ENCODE measurements at places on chromosomes 1 and 21.

DNA sequence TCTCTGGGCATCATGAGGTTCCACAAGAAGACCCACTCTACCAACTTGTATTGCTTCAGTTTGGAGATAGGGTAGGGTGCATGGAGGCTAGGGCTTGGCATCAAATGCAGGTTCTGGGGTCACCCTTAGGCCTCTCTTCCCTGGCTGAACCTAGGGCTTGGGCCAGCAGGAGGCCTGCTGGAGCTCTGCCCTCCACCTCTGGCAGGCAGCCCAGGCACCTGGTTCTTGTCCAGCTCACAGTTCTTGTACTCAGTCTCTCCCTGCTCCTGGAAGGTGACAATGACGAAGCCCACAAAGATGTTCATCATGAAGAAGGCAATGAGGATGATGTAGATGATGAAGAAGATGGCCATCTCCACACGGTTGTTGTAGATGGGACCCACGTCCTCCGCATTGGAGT is 37.5 kb upstream of the KIF21B start:
- no peak for DNase-seq

DNA sequence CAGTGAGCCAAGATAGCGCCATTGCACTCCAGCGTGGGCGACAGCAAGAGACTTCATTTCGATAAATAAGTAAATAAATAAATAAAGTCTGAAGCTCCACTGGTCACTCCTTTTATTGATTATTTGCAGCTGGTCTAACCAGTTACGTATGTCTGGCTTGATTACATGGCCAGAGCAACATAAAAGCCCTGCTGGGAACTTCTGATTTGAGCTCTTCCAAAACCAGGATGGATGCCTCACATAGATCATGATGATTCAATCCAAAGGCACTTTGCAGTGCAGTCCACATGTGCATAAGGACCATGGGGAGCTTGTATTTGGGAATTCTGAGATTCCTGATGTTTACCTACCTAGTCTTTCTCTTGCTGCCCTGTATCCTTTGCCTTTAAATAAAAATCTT is 24.0 kb downstream of the NSUN4 start:
- no peak for DNase-seq

- DNase-seq = no peak
These were observed 50.2 kb upstream of the SCCPDH start for GRCh38 chr1:246674049-246674448.

- DNase-seq = no peak
These were observed 116.2 kb downstream of the TGFBR3 start for GRCh38 chr1:91769742-91770141.

GRCh38 chr1:221845650-221846371 is 103.9 kb upstream of the DUSP10 start:
- DNase-seq = no peak

DNA sequence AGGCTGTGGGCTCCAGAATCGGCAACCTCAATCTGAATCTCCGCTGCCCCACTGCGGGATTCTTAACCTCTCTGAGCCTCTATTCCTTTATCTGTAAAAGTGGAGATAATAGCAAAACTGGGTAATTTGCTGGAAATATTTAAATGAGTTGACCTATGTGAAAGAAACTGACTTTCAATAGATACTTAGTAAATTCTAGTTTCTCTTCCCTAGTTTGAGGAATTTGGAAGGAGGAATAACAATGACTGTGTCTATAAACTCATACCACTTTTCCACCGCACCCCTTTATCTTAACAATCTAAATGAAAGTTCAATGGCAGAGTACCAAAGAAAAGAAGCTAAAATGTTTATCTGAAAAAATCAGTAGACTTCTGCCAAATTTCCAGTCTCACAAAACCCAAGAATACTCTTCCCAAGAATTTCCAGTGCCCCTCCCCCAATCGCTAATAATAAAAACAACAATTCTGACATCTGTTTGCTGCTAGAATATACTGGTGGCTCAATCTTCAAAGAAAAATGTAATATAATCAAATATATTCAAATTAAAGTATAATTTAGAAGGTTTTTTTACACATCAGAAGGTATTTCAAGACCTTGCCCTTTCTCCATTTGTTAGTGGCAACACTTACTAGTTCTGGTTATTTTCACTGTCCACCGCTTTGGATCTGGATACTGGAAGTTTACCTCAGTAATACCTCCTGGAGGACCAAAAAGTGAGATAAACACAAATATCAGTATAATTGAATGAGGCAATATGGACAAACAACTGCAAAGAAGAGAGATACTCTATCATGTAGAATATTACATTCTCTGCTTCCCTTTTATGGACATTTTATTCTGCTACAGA is 171.2 kb downstream of the LTN1 start:
- no peak for DNase-seq

GRCh38 chr21:38718481-38718880 is 87.2 kb upstream of the ETS2 start:
- no peak for DNase-seq

DNA sequence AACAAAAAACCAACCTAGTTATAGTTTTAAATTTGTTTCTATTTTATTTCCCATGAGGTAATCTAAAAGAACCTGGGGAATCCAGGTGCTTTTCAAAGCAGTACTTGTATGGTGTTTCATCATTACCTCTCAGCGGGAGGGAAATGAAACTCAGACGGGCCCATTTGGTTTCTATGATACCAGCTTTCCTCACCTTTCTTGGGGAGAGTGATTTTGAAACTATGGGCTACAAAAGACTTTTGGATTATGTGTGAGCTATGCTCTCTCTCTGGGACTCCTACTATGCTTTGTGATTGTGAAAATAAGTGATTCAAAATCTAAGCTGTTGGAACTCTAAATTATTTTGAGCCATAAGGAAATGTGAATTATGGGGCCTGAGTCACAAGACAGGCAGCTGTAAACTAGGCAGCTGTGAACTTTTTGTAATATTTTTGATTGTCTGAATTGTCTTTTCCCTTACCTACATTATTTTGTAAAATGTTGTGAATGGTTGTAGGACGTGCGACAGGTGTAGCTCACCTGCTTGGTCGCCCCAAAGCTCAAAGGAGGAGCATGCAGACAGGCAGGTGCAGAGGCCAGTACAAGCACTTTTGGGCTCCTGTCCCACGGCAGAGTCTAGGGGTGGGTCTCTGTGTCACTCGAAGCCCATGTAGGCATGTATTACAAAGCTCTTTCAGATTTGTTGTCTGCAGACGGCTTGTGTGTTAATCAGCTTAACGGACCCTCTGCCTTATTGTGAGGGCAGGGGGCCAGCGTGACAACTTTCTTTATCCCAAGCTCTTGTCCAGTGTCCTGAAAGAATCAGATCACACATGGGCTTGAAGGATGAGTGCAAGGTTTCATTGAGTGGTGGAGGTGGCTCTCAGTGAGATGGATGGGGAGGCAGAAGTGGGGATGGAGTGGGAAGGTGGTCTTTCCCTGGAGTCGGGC is 64.8 kb upstream of the BACH1 start:
- DNase-seq = peak; percentile 27

GRCh38 chr1:67614511-67614934 is 70.5 kb upstream of the GADD45A start:
- no peak for DNase-seq

DNA sequence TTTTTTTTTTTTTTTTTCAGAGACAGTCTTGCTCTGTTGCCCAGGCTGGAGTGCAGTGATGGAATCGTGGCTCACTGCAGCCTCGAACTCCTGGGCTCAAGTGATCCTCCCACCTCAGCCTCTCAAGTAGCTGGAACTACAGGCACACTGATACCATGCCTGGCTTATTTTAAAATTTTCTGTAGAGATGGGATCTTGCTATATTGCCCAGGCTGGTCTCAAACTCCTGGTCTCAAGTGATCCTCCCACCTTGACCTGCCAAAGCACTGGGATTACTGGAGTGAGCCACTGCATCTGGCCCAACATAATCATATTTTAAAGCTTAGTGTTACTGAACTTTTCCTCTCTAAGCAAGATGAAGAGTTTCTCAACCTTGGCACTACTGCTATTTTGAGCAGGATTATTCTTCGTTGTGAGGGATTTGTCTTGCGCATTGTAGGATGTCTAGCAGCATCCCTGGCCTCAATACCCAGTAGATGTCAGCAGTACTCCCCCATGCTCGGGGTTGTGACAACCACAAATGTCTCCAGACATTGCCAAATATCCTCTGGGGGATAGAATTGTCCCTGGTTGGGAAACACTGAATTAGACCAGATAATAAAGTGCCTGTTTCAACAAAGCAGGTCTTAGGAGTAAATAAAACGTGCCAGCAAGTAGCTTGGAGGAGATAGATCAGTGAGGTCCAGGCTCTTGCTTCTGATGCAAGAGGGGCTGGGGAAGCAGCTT is 15.1 kb upstream of the THRAP3 start:
- no peak for DNase-seq

Data from GM19239 (cell line).